ENCODE measurements at places on chromosomes 4 and X.

DNA sequence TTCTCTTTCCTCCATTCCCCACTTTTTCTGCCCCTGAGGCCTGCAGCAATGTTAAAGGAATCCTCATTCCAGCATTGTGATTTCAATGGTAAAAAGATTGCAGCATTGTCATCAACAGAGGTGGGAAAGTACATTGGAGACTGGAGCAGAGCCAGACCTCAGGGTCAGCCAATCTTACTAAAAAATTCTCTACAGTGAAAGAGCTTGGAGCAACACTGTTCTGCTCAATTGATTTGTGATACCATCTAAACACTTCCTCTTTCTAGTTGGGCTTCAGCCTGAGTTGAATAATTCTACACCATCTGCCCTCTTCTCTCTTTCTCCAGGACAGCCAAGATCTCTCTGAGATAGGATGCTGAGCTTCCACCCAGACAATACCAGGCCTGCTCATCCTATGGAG is 176.5 kb downstream of the AR start:
- DNase-seq = no peak

DNA sequence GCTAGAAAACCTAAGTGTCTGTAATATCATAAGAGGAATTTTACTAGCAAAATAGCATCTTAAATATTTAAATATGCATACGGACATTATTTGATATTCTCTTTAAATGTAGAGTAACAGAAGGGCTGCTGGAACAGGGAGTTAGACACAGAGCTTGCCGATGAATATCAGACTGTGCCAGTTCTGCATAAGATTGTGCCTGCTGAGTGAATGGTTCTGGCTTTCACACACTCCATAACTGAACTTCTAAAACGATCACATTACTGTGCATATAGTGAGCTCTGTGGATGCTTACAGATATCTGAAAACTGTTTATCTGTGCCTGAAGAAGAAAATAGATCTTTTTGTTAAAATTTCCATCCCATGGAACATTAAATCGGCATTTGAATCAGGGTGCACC is 867.4 kb upstream of the PCDH10 start:
- no peak for DNase-seq

DNA sequence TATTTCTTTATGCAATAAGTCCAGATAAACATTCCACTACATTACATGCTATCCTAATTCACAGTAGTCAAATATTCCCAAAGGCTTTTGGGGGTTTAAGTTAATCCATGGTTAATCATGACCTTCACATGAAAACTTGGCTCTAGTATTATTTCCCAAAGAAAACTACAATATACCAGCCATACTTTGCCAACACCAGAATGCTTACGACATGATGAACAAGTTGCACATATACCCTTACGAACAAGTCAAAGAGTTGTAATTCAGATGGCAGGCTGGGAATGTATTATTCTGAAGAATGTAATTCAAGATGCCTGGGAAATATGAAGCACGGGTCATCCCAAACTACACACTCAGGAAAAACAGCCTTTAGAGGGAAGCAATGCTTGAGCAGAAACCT is 499.6 kb downstream of the PPARGC1A start:
- DNase-seq = no peak

- DNase-seq = no peak
Observed at GRCh38 chr4:140681201-140681600, 75.0 kb downstream of the TBC1D9 start.

DNA sequence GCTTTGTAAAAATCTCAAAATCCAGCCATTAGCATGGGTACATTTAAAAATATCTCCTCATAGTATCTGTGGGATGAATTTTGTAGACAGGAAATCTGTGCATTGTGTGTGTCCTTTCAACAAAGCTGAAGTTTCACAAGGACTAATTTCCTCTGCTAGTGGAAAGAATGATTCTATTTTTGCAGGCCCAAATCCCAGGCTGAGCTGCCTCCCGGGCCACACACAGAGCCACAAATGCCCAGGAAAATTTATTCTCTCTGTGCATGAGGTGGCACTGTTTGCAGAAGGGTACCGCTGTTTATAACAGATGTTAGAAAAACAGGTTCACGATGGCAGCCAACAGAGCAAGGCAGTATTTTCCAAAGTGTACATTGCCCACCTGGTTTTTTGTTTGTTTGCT is 11.0 kb upstream of the VCX3B start:
- no peak for DNase-seq
